ENCODE measurements at places on chromosomes 2 and 18. TPM values are rescaled to one million over a fixed set of nuclear protein-coding genes. Genes with fewer than 3 reads are reported as not detected.

- no peak for DNase-seq
Observed at GRCh38 chr18:54277899-54278298, 8.6 kb downstream of the POLI start.

GRCh38 chr18:65202091-65202490 is 548.7 kb upstream of the CDH7 start:
- no peak for DNase-seq

GRCh38 chr2:128949360-128949759 is 630.7 kb upstream of the HS6ST1 start:
- DNase-seq: no peak

GRCh38 chr2:69501301-69501700 is 64.1 kb upstream of the NFU1 start:
- no peak for DNase-seq

DNA sequence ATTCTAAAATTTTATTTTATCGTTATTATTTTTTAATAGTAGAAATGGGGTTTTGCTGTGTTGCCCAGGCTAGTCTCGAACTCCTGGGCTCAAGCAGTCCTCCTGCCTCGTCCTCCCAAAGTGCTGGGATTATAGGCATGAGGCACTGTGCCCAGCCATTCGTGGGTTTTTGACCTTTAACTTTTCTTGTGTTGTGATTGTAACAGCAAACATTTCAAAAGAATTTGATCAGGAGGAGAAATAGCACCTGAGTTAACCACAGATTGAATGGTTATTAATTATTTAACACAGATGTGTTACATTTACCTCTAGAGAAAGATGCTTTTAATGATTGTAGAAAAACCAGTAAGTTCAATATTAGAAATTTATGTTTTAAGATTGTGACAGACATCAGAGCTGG is 132.0 kb downstream of the HAUS1 start:
- DNase-seq: no peak

DNA sequence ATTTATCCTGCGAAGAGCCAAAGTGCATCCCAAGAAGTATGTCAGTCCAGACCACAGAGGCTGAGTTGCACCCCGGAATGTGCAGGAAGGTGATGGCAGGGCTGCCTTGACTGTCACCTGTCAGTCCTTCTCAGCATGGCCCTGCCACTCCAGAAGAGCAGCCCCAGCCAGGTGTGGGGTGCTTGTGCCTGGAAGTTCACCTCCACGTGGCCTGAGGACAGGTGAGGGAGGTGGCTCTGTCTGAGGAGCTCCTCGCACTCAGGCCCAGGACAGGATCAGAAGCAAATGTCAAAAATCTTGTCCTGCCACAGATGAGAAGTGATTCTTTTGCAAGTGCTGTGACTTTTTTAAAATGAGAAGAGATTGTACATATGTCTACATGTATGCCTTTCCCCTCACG is 31.4 kb upstream of the B3GNT7 start:
- no peak for DNase-seq

DNA sequence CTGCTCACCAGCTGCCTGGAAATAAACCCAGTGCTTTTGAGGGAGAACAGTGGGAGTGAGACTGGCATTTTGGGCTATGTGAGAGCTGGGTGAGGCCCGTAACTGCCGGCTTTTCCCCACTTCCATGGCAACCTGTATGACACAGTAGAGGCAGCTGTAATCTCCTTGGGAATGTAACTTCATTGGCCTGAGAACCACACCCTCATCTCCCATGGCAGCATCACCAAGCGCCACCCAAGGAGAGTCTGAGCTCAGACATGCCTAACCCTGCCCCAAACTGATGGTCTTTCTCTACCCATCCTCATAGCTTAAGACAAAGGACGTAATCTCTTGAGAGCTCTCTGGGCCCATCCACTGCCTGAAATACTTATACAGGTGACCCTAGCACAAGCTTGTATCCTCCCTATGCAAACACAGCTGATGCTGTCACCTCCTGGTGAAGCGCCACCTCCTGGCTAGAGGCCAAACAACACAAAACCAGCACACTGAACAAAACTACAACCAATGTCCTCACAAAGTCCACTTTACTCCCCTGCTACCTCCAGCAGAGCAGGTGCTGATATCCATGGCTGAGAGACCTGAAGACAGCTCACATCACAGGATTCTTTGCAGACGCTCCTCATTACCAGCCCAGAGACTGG is 763.4 kb upstream of the NRXN1 start:
- DNase-seq: peak; percentile 21

The TUBB8B gene
- total RNA-seq: 0.14 TPM

The HSPE1 gene
- total RNA-seq: 115 TPM

The NYAP2 gene
- total RNA-seq: not detected

The AQP4 gene
- total RNA-seq: not detected
